ENCODE measurements at places on chromosomes 16 and 17. TPM values are rescaled to one million over a fixed set of nuclear protein-coding genes. Genes with fewer than 3 reads are reported as not detected.
A peak's percentile ranks its signal among the peaks of the same experiment; 100 is the strongest.

ATAD5 gene
- 1.7 TPM for total RNA-seq

TLCD2 gene
- total RNA-seq: 1.2 TPM

SHBG gene
- total RNA-seq: 0.22 TPM

PRR35 gene
- not detected for total RNA-seq

CCL1 gene
- total RNA-seq: not detected

- no peak for DNase-seq
Measured at GRCh38 chr16:82481455-82481854, 145.3 kb upstream of the CDH13 start.

GRCh38 chr16:14501331-14502255, 128.5 kb downstream of the PARN start:
- peak; percentile 75 for DNase-seq

- no peak for DNase-seq
Measured at GRCh38 chr16:533391-534123, 6.0 kb downstream of the CAPN15 start.

- DNase-seq: peak; percentile 33
Measured at GRCh38 chr16:67882374-67883145, 2.1 kb upstream of the NRN1L start.

GRCh38 chr16:23024044-23024443, 125.2 kb downstream of the USP31 start:
- no peak for DNase-seq

DHX58 gene
- 2.0 TPM for total RNA-seq

DNA sequence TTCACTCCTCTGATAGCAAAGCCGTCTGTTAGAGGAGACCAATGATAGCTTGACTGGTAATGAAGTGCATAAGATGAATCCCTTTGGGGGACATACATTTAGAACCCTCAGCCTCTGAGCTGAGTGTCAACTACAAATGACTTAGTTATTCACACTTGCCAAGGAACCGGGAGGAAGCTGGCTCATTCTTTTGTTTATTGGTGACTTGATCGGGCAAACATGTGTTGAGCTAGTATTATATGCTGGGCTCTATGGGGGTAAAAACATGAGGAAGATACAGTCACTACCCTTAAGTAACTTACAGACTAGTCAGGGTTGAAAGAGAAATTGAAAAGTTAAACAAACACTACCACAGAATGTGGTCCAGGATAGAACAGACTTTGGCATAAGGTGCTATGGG, 3.0 kb downstream of the CCL16 start:
- DNase-seq: peak; percentile 72

GRCh38 chr17:59876107-59876506, 16.6 kb downstream of the TUBD1 start:
- no peak for DNase-seq

LRRC37A gene
- total RNA-seq: 2.6 TPM

GRCh38 chr17:773467-774312, 8.4 kb downstream of the GLOD4 start:
- DNase-seq: no peak
